ENCODE measurements at places on chromosomes 1 and 21. TPM values are rescaled to one million over a fixed set of nuclear protein-coding genes. Genes with fewer than 3 reads are reported as not detected.

HOOK1 gene
- 2.9 TPM for polyA plus RNA-seq

CD1E gene
- polyA plus RNA-seq, result not detected

ZNF683 gene
- polyA plus RNA-seq, result not detected

LCE1B gene
- not detected for polyA plus RNA-seq

DHX9 gene
- polyA plus RNA-seq, result 62.9 TPM

NEXN gene
- polyA plus RNA-seq, result 277 TPM

ICOSLG gene
- 1.3 TPM for polyA plus RNA-seq

IL22RA1 gene
- 0.07 TPM for polyA plus RNA-seq

KRTAP20-1 gene
- not detected for polyA plus RNA-seq

LAD1 gene
- 42.2 TPM for polyA plus RNA-seq

PLA2G4A gene
- 1.0 TPM for polyA plus RNA-seq

All from heart right ventricle (tissue), 16 donors.